Kidney glomerular epithelial cell (primary cell): ENCODE measurements at places on chromosomes 6 and 20.

DNA sequence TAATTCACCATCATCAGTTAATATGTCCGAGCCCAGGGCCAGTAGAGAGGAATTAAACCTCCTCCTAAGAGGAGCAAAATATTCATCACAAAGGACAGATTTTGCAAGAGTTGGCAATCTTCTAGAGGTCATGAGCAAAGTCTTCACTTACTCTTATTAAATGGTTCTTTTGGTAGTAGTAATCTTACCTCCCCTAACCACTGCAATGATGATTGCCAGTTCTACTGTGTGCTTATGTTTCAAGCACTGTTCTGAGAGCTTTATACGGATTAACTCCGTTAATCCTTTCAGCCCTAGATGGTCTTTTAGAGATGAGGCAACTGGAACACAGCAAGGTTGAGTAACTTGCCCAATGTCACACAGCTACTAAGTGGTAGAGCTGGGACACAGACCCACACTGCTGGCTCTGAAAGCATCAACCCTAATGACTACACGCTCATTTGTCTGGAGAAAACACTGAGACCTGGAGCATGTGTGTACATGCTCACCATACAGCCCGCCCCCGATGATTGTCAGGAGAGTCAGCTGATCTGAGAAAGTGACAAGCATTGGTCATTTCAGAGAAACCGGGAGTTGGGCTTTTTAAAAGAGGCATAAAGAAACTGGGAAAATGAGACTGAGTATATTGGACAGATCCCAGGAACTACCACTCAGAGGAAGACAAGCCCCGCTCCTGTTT is 276.0 kb downstream of the NRN1 start:
- DNase-seq = no peak

- no peak for DNase-seq
Observed at GRCh38 chr6:31265926-31266325, 6.0 kb downstream of the HLA-C start.

GRCh38 chr6:78917788-78918187 is 50.4 kb downstream of the IRAK1BP1 start:
- DNase-seq = no peak

GRCh38 chr6:14396826-14397517 is 279.4 kb downstream of the CD83 start:
- DNase-seq = no peak

DNA sequence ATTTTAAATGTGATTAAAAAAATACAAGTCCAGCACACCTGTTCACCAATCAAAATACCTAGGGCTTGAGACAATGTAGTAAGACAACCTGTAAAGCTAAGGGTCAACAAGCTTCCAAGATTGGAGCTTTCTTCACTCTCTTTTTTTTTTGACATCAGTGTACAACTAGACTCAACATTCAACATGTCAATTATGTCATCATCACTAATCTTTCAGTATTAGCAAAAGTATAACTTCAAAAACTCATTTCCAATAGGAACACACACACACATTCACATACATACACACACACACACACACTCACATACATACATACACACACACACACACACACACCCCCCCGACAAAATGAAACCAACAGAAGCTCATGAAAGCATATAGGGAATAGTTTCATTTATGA is 26.0 kb downstream of the PRKN start:
- no peak for DNase-seq

DNA sequence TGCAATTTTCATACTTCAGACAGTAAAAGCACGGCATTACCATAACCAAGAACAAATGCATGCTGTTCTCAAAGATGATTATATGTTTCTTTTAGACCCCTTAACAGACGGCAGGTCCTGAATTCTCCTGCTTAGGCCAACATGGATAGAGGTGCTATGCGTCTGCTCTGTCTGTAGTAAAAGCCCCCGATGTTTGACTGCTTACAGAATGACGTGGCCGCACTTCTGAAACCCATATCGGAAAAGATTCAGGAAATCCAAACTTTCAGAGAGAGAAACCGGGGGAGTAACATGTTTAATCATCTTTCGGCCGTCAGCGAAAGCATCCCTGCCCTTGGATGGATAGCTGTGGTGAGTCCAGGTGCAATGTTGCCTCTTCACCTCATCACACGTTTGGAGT is 93.1 kb upstream of the FAM8A1 start:
- no peak for DNase-seq

- no peak for DNase-seq
Observed at GRCh38 chr6:41256383-41256782, 28.2 kb downstream of the TREML4 start.

DNA sequence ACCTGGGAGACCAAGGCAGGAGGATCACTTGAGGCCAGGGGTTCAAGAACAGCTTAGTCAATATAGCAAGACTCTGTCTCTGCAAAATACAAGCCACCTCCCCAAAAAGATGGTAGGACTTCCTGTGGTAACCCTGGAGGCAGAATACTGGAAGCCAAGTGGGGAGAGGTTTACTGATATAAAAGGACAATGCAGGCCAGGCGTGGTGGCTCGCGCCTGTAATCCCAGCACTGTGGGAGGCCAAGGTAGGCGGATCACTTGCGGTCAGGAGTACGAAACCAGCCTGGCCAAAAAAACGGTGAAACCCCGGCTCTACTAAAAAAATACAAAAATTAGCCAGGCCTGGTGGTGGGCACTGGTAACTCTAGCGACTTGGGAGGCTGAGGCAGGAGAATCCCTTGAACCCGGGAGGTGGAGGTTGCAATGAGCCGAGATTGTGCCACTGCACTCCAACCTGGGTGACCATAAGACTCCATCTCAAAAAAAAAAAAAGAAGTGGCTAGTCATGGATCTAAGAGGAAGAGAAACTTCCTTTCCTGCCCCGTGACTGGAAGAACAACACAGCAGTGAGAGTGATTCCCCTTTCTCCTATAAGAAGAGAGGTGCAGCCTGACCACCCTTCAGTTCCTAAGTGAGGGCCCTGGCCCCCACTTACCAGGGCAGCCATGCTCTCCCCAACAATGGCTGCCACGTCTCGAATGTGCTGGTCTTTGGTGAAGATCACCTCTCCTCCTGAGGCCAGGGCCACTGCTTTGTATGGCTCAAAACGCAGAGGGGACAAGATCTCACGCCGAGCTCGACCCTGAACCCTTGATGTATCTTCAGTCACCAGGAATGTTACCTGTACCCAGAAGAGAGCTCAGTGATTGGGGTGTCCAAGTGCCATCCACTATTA is 6.2 kb downstream of the SAPCD1 start:
- no peak for DNase-seq

GRCh38 chr6:107491138-107491609 is 1.3 kb downstream of the SOBP start:
- DNase-seq = no peak

DNA sequence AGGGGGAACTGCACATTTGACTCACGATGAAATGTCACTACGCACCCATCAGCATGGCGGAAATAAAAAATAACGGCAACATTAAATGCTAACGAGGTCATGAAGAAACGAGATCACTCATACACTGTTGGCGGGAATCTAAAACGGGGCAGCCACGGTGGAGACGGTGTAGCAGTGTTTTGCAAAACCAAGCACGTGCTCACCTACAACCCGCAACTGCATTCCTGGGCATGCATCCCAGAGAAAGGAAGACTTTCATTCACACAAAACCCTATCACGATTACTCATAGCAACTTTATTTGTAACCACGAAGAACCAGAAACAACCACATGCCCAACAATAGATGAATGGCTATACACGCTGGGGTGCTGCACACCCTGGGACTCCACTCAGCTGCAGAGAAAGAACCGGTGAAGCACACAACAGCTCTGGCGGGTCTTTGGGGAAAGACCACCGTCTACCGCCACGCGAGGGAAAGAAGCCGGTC is 77.0 kb downstream of the YTHDF1 start:
- no peak for DNase-seq

DNA sequence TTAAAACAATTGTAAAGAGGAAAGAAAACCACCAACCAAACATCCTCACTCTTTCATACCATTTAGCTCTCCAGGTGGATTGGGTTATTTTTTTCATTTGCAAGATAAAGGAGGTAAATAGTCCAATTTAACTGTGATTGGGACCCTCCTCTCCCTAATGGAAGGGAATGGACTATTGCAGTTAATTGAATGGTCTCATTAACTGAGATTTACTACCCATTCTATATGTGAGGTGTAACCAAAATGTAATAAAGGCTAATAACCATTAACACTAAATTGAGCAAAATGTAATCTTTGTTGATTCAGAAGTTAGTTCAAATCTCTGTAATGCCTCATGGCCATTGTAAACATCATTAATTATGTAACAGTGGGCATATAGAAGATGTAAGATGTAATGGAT is 105.0 kb downstream of the KLHL32 start:
- DNase-seq = no peak

- no peak for DNase-seq
Observed at GRCh38 chr6:97205966-97206365, 77.0 kb downstream of the MMS22L start.

DNA sequence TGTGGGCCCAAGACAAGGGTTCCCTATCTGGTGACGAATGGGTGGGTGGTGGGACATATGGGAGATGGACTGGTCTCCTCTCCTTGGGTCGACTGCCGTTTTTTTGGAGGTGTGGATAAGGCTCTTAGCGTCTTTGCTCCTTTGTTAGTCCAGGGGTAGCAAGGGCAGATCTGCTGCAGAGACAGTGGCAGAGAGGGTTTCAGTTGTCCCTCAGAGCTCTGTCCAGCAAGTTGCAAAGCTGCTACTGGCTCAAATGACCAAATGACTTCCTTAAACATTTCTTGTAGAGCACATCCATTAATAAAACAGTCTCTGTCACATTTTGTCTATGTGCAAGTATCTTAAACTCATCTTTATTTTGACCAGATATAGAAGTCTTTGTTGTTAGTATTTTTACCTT is 508.0 kb upstream of the ADGRB3 start:
- no peak for DNase-seq

DNA sequence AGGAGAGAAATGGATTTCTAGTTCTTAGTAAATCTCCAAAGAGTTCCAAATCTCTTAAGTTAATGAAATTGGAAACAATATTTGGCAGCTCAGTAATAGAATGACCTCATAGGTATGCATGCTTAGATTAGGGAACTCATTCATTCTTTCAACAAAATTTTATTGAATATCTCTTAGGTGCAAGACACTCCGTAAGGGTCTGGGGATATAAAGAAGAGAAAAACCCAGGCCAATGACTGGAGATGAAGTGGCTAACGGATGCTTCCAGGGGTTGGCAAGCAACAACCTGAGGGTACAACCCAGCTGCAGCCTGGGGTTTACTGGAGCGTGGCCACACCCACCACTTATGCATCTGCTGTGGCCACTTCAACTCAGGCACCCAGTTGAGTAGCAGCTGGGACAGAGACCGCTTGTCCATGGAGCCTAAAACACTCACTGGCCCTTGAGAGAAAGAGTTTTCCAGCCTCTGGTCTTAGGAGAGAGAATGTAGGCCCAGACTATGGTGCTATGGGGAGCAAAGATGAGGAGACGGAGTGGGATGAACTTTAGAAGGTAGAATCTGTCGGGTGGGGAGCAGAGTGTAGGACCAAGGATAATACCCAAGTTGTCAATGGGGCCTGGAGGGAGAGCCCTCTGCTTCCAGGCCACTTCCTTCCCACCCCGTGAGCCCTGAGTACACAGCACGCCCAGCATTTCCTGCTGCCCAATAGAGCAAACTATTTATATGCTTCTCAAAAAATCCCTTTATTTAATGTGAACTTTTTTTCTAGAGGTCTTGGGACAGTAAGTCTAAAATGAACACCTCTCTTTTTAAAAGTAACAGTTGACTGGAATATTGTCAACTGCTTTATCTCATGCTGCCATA is 46.8 kb upstream of the PXDC1 start:
- DNase-seq = peak; percentile 50

- DNase-seq = peak; percentile 91
Observed at GRCh38 chr6:155782320-155782731, 326.7 kb upstream of the NOX3 start.

DNA sequence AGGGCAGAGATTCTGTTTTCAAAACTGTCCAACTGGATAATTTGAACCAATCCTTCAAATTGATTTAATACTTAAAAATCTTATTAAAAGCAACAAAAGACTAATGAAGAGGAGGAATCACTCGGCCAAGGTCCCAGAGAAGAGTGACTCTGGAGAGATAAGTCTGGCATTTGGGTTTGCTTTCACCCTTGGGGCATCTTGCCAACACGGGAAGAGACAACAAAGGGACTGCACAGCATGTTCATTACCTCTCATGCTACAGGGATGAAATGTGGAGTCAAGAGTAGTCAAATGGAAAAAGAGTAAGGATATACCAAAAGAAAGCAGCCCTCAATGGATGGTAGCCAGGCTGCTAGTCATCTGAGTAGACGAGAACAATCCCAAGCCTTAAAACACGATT is 68.2 kb downstream of the KHDRBS2 start:
- no peak for DNase-seq

DNA sequence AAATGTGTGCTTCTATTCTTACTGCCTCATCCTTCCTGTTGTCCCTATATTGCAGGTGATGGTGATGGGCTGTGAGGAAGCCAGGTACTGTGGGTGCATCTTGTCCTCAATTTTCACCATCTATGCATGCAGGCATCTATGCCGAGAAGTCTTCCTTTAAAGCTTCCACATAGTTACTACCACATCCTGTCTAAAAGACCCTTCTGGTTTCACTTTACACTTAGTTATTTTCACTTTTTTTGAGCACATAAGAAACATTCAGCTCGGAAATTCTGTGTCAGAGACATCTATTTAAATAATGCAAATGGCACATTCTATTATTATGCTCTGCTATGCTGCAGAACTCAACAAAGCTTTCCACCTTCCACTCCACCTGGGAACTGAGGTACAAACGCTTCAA is 28.2 kb upstream of the FABP7 start:
- no peak for DNase-seq

DNA sequence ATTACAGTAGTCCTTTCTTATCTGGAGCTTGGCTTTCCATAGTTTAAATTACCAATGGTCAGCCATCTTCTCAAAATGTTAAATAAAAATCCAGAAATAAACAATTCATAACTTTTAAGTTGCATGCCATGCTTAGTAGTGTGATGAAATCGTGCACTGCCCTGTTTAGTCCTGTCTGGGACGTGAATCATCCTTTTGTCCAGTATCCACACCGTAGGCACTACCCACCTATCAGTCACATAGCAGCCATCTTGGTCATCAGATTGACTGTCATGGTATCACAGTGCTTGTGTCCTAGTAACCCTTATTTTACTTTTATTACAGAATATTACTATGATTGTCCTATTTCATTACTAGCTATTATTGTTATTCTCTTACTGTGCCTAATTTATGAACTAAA is 924.1 kb downstream of the EYS start:
- no peak for DNase-seq

GRCh38 chr6:10854922-10855632 is 16.7 kb upstream of the MAK start:
- DNase-seq = no peak
